ENCODE measurements at places on chromosomes 16 and 17.

DNA sequence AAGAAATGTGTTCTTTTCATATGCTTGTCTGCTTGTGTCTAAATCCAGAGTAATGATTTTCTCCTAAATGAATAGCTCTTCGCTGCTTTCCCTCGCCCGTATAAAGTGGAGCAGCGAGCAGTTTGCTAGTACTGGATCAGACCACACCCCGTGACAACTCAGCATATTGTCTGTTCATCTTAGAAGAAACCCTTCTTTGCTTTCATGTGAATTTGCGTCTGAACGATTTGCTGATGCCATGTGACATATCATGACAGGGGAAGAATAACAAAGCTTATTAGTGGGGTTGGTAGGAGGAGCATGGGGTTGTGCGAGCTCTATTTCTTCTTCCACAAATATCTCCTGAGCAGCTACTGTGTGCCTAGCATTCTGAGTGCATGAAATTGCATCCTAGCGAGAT lies 44.1 kb upstream of the CACNG4 start:
- no peak for DNase-seq

- DNase-seq: no peak
These were observed 494.7 kb downstream of the WWOX start for GRCh38 chr16:78594191-78594590.

- DNase-seq: no peak
These were observed 7.5 kb upstream of the ITGB3 start for GRCh38 chr17:47246120-47246519.

DNA sequence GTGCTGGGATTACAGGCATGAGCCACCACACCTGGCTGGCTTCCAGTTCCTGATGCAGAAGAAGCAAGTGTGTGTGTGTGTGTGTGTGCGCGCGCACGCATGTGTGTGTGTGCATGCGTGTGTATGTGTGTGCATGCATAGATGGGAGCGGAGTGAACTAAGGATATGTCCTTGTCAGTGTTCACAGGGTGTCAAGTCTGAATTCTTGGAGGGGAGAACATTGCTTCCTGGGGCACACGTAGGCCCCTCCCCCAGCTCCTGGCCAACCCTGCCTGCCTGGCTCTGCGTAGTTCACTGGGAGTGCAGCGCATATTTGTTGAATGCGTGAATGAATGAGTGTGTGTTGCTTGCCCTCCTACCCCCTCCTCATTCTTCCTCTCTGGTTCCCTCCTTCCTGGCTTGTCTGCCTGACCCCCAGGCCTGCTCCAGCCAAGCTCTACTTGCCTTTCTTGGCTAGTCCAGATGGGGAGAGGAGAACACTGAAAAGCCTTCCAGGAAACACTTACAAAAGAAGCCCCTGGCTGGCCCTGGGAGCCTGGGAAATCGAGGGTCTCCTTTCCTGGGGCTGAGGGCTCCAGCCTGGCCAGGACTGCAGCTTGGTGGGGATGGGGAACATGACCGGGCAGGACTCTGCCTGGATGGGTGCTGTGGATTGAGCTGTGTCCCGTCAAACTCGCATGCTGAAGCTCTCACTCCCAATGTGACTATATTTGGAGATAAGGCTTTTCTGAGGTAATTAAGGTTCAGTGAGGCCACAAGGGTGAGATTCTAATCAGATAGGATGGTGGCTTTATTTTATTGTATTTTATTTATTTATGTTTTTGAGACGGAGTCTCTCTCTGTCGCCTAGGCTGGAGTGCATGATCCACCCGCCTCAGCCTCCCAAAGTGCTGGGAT lies 27.9 kb downstream of the IGFBP4 start:
- DNase-seq: no peak

GRCh38 chr16:65116818-65117430 lies 4.9 kb downstream of the CDH11 start:
- no peak for DNase-seq

DNA sequence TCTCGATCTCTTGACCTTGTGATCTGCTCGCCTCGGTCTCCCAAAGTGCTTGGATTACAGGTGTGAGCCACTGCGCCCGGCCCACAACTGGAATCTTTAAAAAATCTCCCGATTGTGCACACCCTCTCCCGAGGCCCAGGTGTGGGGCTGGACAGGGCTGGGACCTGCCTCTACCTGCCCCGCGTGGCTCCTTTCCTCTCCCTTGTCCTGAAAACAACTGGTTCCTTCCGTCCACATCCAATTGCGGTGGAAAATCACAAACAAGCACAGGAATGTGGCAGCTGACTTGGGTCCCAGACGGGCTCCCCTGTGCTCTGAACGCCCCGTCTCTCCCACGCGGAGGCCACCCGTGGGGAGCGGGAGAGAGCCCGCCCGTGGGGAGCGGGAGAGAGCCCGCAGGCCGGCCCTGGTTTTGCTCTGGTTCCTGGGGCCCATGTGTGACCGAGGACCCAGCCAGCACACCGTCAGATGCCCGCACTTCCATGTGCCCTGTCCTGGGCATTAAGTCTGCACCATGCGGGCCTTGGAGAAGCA lies 3.0 kb upstream of the TMEM204 start:
- no peak for DNase-seq

DNA sequence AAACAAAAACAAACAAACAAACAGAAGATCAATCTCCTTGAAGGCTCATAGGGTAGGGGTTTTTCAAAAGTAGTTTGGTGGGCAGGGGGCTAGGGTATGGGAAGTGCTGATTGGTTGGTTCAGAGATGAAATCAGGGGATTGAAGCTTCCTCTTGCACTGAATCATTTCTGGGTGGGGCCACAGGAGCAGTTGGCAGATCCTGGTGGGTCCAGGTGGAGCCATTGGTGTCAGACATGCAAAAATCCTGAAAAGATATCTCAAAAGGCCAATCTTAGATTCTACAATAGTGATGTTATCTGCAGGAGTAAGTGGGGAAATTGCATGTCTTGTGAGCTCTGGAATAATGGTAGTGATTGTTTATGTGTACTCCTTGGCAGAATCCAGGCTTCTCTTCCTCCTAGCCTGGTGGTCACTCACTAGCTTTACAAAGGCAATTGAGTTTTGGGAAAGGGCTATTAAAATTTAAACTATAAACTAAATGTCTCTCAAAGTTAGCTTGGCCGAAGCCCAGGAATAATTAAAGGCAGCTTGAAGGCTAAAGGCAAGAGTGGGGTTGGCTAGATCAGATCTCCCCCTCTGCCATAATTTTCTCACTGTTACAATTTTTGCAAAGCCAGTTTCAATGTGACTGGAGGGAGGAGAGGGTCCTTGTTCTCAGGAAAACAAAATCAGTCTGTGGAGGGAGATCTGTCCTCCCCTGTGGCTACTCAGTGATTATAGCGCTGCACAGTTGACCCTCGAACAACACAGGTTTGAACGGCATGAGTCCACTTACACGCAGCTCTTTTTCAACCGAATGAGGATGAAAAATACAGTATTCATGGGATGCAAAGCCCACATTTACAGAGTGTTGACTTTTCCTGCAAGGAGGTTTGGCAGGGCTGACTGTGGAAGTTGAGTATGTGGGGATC lies 45.2 kb downstream of the RNF112 start:
- no peak for DNase-seq

DNA sequence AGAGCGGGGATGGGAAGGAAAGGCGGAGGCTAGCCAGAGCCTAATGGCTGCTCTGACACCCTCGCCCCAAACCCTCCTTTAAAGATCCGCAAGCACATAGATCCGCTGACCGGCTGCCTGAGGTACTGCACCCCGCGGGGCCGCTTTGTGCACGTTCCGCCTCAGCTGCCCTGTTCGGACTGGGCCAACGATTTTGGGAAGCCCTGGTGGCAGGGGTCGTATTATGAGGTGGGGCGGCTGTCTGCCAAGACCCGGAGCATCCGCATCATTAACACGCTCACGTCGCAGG lies 663 bp downstream of the CYB5D1 start:
- no peak for DNase-seq

GRCh38 chr16:83051451-83051850 lies 424.7 kb downstream of the CDH13 start:
- no peak for DNase-seq

Data from BJ (cell line).